Immature natural killer cell (primary cell): ENCODE measurements at places on chromosomes 16 and 17. TPM values are rescaled to one million over a fixed set of nuclear protein-coding genes. Genes with fewer than 3 reads are reported as not detected.

DNA sequence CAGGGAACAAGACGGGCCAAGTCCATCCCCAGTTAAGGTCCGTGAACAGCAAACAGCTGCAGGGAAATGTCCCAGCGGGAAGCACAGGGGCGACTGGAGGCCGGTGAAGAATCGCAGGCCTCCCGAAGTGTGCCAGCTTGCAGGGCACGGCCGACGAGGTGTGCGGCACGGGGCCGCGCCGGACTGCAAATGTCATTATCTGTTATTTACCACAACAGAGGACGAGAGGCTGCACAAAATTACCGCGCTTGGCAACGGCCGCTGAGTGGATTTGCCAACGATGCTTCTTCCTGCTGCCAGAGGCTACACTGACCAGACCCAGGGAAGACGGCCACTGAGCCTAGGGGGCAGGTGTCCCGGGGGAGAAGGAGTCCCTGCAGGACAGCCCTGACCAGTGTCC, 53.1 kb downstream of the RPH3AL start:
- no peak overlapping the region for H3K27ac ChIP-seq
- no peaks in the 10 kb centered on the region for H3K27me3 ChIP-seq
- H3K36me3 ChIP-seq, result no peaks in the 10 kb centered on the region
- no peak overlapping the region for H3K4me3 ChIP-seq

The PDE6G gene
- 75.1 TPM for polyA plus RNA-seq

GRCh38 chr17:38733982-38734973, 4.1 kb downstream of the CISD3 start:
- no peaks in the 10 kb centered on the region for H3K36me3 ChIP-seq
- no peak for DNase-seq
- peaks cover 50% of the 10 kb centered on the region for H3K4me1 ChIP-seq

DNA sequence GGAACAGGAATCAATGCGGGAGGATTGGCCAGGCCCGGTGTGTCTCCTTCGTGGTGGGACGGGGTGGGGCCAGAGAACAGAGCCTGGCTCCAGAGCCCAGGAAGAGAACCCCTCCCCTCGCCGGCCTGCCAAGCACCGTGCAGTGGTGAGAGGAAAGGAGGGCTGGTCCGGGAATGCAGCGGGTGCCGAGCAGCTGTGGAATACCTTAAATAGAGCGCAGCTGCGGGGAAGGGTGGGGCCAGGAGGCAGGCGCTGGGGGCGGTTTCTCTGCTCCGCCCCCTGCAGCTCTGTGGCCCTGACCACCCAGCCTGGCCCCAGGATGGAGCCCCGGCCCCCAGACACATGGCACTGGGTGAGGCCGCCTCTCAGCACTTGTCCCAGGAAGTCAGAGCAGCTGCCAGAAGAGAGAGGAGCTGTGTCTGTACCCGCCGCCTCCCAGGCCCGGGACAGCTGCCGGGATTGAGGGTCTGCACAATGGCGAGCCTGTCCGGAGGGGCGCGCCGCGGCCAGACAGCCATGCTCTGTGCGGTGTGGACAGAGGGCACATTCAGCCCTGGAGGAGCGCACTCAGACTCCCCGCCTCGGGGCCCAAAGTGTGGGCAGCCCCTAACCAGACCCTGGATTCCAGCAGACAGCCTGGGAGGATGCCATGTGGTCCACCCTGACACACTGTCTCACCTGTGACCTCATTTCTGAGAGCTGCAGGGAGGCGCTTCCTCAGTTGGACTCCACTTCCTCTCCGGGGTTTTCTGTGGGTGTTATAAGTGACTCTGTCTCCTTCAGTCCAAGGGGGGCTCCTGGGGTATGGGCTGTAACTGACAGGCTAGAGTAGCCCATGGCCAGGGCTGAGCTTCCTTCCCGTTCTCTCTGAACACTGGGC, 268.8 kb downstream of the SEC14L1 start:
- peaks cover 85% of the 10 kb centered on the region for H3K4me1 ChIP-seq
- peak overlapping the region; percentile 66 for H3K4me3 ChIP-seq
- H3K36me3 ChIP-seq, result peaks cover 14% of the 10 kb centered on the region
- peaks cover 5% of the 10 kb centered on the region for H3K27me3 ChIP-seq

The FOXF1 gene
- not detected for polyA plus RNA-seq

The KCNAB3 gene
- 0.15 TPM for polyA plus RNA-seq

GRCh38 chr17:34095106-34095505, 160.0 kb upstream of the CCL2 start:
- H3K4me1 ChIP-seq, result no peaks in the 10 kb centered on the region
- no peaks in the 10 kb centered on the region for H3K36me3 ChIP-seq

DNA sequence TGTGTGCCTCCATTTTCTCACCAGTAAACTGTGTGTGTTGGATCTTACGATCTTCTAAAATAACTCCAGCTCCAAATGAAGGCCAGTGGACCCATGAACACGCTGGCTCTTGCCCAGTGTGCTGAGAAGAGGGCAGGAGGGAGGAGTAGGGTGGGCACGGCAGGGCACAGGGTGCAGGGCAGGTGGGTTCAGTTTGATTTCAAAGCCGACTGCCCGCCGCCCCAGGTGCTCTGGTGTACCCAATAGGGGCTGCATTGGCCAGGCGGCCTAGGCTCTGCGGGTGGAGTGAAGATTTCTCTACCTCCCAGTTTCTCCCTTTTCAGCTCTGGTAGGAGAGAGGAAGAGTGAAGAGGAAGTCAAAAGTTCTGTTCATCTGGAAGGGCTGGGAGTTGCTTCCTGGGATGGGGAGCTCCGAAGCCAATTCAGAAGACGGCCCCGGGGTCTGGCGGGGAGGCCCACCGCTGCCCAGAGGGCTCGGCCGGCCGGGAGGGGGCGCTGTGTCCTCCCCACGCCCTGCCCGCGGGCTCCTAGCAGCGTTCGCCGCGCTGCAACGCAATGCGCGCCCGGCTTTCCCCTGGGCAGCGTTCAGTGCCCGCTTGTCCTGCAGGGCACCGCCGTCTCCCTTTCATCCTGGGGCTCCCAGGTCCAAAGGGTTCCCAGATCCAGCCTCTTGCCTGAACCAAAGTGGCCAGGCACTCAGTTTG, 1.1 kb upstream of the CRHR1 start:
- peaks cover 6% of the 10 kb centered on the region for H3K4me1 ChIP-seq
- no peak overlapping the region for H3K27ac ChIP-seq
- peak overlapping the region; percentile 74 for H3K4me3 ChIP-seq
- DNase-seq, result no peak
- H3K36me3 ChIP-seq, result no peaks in the 10 kb centered on the region

- H3K4me3 ChIP-seq, result no peak overlapping the region
- H3K4me1 ChIP-seq, result no peaks in the 10 kb centered on the region
- peaks cover 26% of the 10 kb centered on the region for H3K36me3 ChIP-seq
- no peaks in the 10 kb centered on the region for H3K27me3 ChIP-seq
- DNase-seq, result no peak
Measured at GRCh38 chr16:56830669-56831068, 34.3 kb upstream of the SLC12A3 start.

- H3K36me3 ChIP-seq, result no peaks in the 10 kb centered on the region
- H3K4me1 ChIP-seq, result peaks cover 6% of the 10 kb centered on the region
- H3K27ac ChIP-seq, result no peak overlapping the region
- no peak for DNase-seq
- H3K4me3 ChIP-seq, result no peak overlapping the region
- H3K27me3 ChIP-seq, result peaks cover 1% of the 10 kb centered on the region
Measured at GRCh38 chr17:81040791-81041337, 5.9 kb downstream of the BAIAP2 start.

- no peak overlapping the region for H3K27ac ChIP-seq
- DNase-seq, result no peak
- H3K27me3 ChIP-seq, result peaks cover 2% of the 10 kb centered on the region
- peaks cover 5% of the 10 kb centered on the region for H3K36me3 ChIP-seq
- H3K4me1 ChIP-seq, result no peaks in the 10 kb centered on the region
- no peak overlapping the region for H3K4me3 ChIP-seq
Measured at GRCh38 chr16:48870141-48870540, 260.2 kb upstream of the N4BP1 start.

DNA sequence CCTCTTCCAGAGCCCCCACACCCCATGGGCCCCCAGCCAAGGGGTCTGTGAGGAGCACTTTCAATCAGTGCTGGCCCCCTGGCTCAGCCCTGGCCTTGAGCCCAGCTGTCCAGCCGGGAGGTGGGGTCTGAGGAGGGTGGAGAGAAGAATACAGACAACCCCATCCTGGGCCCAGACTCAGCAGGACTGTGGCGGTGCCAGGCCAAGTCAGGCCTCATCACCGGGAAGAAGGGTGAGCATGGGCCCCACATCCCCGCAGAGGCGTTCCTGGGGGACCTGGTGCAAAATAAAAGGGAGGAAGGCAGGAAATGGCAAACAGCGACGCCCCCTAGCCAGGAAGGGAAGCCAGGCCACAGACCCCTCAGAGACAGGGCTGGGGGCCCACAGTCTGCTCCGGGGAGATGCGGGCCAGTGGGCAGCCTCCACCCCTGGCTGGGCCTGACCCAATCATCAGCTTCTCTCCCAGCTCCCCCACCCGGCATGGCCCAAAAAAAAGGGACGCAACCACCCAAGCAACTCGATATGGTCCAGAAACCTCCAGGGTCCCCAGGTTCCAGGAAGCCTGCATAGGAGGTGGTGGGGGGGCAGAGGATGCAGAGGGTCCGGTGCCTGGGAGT, 20.6 kb downstream of the ZNF423 start:
- no peak for DNase-seq
- H3K4me1 ChIP-seq, result no peaks in the 10 kb centered on the region
- H3K27me3 ChIP-seq, result peaks cover 4% of the 10 kb centered on the region
- no peak overlapping the region for H3K27ac ChIP-seq

DNA sequence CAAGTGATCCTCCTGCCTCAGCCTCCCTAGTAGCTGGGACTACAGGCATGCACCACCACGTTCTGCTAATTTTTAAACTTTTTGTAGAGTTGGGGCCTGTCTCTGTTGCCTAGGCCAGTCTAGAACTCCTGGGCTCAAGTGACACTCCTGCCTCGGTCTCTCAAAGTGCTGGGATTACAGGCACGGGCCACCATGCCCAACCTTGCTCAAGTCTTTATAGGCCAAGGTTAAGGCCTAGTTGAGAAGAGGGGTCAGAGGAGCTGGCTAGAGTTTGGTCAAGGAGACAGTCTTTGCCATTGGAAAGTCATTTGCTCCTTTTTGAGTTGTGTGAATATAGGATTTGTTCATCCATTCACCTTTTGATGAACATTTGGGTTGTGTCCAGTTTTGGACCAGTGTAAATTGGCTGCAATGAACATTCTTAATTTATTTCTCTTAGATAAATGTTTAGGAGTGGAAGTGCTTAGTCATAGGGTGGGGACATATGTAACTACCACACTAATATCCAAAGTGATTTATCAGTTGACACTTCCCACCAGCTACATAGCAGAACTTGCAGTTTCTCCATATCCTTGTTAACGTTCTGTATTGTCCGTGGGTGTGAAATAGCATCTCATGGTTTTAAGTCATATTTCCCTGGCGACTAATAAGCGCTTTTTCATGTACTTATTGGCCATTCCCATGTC, 30.7 kb upstream of the ARHGAP17 start:
- DNase-seq, result no peak
- H3K27me3 ChIP-seq, result peaks cover 13% of the 10 kb centered on the region
- H3K4me1 ChIP-seq, result peaks cover 29% of the 10 kb centered on the region
- H3K4me3 ChIP-seq, result no peak overlapping the region
- no peak overlapping the region for H3K27ac ChIP-seq

- DNase-seq, result no peak
- H3K4me1 ChIP-seq, result peaks cover 13% of the 10 kb centered on the region
- H3K27me3 ChIP-seq, result no peaks in the 10 kb centered on the region
- peak overlapping the region; percentile 55 for H3K27ac ChIP-seq
- no peak overlapping the region for H3K4me3 ChIP-seq
Measured at GRCh38 chr16:57152096-57153093, 33.4 kb downstream of the PSME3IP1 start.

DNA sequence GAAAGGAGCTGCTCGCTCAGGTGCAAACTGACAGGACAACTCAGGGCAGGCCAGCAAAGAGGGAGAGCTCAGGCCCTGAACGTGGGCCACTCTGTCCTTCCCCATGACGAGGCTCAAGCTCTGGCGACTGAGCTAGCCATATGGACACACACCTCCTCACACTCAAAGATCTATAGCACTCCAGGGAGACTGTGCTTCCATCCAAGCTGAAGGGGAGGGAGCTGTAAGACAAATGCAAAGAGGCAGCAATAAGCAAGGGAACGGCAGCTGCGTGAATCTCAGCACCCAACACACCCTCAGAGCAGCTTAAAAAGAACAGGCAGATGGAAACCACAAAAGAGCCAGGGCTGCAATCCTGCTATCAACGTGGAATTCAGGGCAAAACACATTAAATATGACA, 13.5 kb downstream of the NUDT16L1 start:
- DNase-seq, result no peak
- H3K4me1 ChIP-seq, result no peaks in the 10 kb centered on the region
- peaks cover 9% of the 10 kb centered on the region for H3K36me3 ChIP-seq
- no peaks in the 10 kb centered on the region for H3K27me3 ChIP-seq

DNA sequence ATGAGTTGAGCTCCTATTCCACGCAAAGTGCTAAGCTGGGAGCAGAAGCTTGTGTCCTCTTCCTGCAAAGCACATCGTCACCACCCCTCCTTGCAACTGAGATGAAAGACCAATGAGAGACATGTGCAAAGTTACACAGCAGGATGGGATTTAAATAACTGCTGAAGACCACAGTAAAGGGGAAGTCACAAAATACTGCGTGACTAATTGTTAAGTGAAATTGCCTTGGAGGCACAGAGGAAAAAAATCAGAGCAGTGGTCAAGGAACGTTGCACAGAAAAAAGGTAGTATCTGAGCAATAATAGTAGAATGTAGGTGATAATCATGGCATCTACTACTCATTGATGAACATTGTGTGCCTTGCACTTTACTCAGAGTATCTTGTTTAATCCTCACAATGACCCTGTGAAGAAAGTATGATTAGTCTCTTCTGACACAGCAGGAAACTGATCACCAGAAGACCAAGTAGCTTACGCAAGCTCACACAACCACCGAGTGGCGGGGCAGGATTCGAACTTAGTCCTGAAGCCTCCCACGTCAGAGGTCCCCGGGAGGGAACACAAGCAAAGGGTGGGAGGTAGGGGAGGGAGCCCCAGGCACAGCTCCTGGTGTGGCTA, 15.4 kb upstream of the MYO18A start:
- no peak overlapping the region for H3K4me3 ChIP-seq
- DNase-seq, result no peak
- no peaks in the 10 kb centered on the region for H3K4me1 ChIP-seq
- H3K27ac ChIP-seq, result no peak overlapping the region
- peaks cover 2% of the 10 kb centered on the region for H3K27me3 ChIP-seq

- no peak for DNase-seq
- peak overlapping the region; percentile 32 for H3K27ac ChIP-seq
Measured at GRCh38 chr16:31129568-31130335, 5.8 kb downstream of the PRSS8 start.

The MPDU1 gene
- polyA plus RNA-seq, result 31.6 TPM

The HIC1 gene
- polyA plus RNA-seq, result 0.90 TPM

DNA sequence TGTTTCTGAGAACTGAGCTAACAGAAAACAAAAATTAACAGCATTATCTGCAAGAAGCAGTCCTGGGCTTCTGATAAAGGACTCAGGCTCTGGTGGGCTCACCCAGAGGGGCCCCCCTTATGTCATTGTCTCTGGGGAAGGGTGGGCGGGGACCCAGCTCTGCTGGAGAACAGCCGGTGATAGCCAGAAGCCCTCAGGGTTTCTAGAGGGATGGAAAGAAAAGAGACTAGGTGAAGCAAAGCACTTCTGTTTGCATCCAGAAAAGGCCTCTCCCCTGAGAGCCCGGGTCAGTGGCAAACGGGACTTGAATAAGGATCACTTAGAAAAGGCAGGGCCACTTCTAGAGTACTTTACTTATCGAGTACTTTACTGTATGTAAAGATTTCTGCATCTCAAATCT, 7.0 kb upstream of the CDC42EP4 start:
- no peaks in the 10 kb centered on the region for H3K36me3 ChIP-seq
- DNase-seq, result no peak
- H3K4me3 ChIP-seq, result no peak overlapping the region
- H3K27me3 ChIP-seq, result no peaks in the 10 kb centered on the region
- H3K4me1 ChIP-seq, result no peaks in the 10 kb centered on the region
